Activated CD4-positive, CD25-positive, alpha-beta regulatory T cell treated with anti-CD3 and anti-CD28 coated beads, Interleukin-2, amount 50 U/mL, for 72 hours (primary cell): ENCODE measurements at places on chromosomes 7 and 10.

DNA sequence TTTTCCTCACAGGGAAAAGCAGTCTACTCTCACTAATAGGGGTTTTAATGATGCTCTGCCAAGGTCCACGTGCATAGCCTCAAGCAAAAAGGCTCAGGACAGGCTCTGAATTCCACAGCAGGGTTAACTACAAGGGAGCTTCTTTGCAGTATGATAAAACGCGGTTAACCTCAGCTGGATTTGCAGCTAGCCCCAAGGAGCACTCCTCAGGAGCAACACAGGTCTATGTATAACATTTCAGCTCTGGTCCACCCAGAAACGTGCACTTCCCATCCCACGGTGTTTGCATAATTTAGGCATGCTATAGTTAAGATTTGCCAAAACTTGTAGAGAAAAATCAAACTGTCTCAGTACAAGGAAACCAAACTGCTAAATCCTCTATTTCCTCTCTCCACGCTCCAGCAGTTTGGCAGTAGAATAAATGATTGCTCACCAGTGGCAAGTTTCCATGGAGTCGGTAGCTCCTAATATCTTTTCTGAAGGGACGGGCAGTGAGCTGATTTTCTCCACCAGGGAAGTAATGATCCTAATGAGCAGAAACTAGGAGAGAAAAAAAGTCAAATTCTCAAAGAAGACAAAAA is 13.1 kb upstream of the ASB4 start:
- DNase-seq: no peak

- DNase-seq: no peak
Measured at GRCh38 chr10:132927824-132928223, 14.5 kb downstream of the CFAP46 start.

DNA sequence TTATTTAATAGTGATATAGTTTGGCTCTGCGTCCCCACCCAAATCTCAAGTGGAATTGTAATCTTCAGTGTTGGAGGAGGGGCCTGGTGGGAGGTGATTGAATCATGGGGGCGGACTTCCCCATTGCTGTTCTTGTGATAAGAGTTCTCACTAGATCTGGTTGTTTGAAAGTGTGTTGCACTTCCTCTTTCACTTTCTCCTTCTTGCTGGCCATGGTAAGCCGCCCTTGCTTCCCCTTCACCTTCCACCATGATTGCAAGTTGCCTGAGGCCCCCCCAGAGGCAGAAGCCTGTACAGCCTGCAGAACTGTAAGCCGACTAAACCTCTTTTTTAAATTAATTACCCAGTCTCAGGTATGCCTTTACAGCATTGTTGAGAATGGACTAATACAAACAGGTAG is 101.4 kb downstream of the MTPAP start:
- no peak for DNase-seq

- no peak for DNase-seq
Measured at GRCh38 chr7:44185729-44186128, 3.5 kb downstream of the GCK start.

GRCh38 chr7:157461573-157462418 is 125.0 kb downstream of the DNAJB6 start:
- DNase-seq: no peak

- DNase-seq: no peak
Measured at GRCh38 chr7:80026766-80027165, 107.9 kb upstream of the GNAI1 start.

GRCh38 chr10:129756912-129757901 is 206.9 kb downstream of the EBF3 start:
- no peak for DNase-seq

GRCh38 chr7:6323967-6324701 is 51.7 kb upstream of the CYTH3 start:
- DNase-seq: no peak

- no peak for DNase-seq
Measured at GRCh38 chr10:95787447-95787846, 31.5 kb downstream of the ENTPD1 start.

DNA sequence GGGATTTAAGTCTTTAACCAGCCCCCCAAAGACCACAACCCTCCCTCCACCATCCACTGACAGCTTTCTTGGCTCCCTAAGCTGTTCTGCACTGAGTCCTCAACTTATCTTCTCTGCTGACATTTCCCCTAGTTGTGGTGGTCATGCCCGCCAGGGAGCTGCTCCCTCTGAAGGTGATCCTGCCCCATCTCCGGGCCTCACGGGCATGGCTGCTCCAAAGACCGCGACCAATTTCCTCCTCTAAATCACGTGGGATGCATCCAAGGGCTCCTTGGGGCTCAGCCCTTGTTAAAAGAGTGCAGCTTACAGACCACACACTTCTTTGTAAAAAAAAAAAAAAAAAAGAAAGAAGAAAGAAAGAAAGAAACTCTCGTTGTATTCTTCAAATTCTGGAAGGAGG is 27.1 kb upstream of the KLF6 start:
- no peak for DNase-seq

DNA sequence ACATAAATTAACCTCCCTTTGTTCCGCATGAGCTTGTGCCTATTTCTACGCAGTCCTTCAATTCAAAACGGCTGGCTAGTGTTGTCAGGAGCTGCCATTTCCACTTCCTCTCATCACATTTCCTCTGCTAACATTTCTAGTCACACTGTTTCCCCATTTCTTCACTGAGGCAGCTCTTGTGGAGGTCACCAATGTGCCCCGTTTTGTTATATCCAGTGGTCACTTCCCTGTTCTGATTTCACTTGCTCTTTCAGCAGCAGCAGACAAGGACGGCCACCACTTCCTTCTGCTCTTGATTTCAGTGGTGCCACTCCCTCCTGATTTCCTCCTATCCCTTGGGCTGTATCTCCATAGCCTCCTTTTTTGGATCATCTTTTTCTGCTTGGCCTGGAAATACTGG is 64.8 kb upstream of the SEC61G start:
- DNase-seq: no peak

GRCh38 chr7:94472608-94473007 is 37.0 kb upstream of the CASD1 start:
- no peak for DNase-seq

GRCh38 chr7:148319316-148319808 is 271.2 kb upstream of the C7orf33 start:
- no peak for DNase-seq

- DNase-seq: no peak
Measured at GRCh38 chr10:91975438-91975837, 51.9 kb downstream of the BTAF1 start.

DNA sequence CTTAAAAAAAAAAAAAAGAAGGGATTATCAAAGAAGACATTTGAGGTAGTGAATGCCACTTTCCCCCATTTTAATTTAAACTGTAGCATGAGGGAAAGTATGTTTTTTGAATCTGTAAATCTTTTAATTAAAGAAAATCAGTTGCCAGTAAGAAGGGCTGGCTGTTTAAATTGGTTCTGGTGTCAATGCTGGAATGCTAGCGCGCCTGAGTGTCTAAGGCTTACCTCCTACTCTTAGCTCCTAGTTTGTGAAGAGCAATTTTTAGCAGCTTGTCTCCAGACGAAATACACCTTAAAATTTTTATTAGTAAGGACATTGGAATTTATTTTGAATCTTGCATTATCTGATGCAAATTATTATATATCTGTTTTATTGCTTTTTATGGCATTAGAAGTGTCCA is 54.1 kb downstream of the UBE3C start:
- DNase-seq: no peak

DNA sequence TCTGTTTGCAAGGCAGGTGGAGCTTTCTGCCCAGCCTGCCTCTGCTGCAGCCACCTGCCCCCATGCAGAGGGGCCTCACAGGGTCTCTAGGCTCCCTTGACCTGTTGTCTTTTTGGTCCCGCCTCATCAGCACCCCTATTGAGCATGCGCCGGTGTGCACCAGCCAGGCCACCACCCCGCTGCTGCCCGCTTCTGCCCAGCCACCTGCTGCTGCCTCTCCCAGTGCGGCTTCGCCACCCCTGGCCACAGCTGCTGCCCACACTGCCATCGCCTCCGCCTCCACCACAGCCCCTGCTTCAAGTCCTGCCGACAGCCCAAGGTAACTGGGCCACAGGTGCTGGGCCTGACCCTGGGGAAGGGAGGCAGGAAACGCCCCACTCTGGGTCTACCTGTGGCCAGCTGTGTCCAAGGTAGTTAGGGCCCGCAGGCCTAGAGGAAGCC is 38.1 kb downstream of the LDB3 start:
- no peak for DNase-seq

- no peak for DNase-seq
Measured at GRCh38 chr7:107960272-107960671, 42.7 kb downstream of the LAMB1 start.

DNA sequence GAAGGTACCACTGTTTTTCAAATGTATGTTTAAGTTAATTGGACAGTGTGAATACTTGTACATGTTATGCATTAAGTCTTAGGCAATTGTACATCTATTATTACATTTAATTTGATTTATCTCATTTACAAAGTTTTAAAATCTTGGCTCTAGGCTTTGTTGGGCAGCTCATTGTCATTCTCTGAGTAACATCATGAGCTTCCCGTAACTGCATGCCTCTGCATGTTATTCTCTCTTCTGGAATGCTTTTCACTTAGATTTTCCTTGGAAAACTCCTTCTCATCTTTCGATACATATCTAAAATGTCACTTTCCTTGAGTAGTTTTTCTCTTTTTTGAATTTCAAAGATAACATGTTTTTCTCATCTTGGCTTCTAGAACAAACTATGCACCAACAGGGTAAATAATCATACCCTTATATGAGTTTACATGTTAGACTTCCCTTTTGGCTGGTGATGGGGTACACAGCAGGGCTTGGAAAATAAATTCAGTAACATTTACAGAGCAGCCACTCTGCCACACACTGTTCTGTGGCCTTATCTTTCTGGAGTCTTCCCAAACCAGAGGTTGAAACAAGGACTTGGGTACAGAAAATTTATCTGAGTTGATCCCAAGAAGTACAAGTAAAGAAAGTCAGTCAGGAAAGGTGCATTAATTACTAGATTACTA is 42.2 kb upstream of the A1CF start:
- no peak for DNase-seq

GRCh38 chr7:44196450-44196872 is 4.3 kb upstream of the YKT6 start:
- peak; percentile 28 for DNase-seq

DNA sequence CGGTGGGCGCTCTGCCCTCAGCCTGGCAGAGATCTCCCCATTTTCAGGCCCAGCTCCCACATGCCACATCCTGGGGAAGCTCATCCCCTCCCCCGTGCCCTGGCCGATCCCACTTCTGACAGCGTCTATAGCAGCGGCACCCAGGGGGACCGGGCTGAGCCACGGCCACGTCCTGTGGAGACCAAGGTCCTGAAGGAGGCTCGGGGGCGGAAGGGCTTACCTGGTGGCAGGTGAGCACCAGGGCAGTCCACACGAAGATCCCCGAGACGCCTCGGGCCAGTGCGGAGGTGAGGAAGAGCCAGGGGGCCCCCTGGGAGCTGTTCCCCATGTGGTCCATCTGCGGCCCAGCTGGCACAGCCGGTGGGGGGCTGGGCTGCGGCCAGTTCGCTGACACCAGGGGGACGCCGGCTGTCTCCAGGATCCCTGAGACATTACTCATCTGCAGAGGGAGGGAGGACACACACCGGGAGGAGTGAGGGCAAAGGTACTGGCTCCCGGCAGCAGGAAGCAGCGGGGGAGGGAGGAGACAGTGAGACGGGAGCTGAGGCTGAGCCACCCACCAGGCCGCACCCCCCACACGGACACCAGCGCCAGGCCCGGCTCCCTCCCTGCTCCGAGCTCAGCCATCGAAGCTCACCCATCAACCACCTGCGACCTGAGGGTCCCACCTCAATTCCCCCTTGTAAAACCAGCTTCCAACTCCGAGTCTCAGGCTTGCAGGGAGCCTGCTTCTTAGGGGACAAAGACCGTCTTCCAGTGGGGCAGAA is 776 bp downstream of the TMEM184A start:
- no peak for DNase-seq

- no peak for DNase-seq
Measured at GRCh38 chr7:126227055-126227454, 1025.7 kb downstream of the GRM8 start.

- DNase-seq: no peak
Measured at GRCh38 chr7:53383131-53383530, 347.7 kb downstream of the POM121L12 start.

- no peak for DNase-seq
Measured at GRCh38 chr10:24452030-24452429, 243.1 kb downstream of the KIAA1217 start.

DNA sequence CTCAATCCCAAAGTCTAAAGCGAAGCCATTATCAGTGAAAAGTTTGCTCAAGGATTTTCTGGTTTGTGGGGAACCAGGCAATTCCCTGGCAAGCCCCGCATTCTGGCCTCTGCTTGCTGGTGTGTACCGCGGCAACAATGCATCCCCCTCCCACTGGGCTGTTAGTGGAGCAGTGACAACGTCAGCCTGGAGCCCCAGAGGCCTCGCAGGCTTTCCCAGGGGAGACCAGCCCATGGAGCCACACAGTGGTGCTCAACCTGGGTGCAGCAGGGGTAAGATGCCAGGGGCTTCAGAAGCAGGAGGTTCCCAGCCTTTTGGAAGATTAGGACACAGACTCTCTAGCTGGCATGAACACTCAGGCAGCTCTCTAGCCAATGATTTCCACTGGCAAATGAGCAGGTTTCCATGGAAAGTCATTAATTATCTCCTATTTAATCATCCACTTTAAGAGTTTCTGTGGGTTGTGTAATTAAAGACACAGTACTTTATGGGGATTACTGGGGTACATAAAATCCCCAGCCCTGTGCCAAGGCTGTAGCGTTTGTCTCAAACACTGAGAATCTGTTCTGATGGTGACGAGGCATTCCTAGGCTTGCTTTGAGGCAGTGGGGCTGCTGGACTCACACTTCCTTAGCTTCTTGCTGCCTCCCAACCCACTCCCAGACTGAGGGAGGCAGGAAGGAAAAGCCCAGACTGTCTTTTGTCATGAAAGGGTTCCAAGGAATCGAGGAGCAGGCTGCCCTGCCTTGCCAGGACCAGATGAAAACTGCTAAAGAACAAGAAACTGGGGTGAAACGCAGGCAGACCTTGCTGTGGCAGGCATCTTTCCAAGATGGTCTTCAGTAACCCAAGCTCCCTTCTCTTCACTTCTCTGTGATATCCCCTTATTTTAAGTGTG is 411.9 kb upstream of the SHH start:
- no peak for DNase-seq
